ENCODE measurements at places on chromosomes 7 and 10.
A peak's percentile ranks its signal among the peaks of the same experiment; 100 is the strongest.

- DNase-seq = no peak
Observed at GRCh38 chr7:67976490-67976889, 979.9 kb downstream of the TYW1 start.

GRCh38 chr7:69476416-69476815, 121.9 kb upstream of the AUTS2 start:
- DNase-seq = no peak

DNA sequence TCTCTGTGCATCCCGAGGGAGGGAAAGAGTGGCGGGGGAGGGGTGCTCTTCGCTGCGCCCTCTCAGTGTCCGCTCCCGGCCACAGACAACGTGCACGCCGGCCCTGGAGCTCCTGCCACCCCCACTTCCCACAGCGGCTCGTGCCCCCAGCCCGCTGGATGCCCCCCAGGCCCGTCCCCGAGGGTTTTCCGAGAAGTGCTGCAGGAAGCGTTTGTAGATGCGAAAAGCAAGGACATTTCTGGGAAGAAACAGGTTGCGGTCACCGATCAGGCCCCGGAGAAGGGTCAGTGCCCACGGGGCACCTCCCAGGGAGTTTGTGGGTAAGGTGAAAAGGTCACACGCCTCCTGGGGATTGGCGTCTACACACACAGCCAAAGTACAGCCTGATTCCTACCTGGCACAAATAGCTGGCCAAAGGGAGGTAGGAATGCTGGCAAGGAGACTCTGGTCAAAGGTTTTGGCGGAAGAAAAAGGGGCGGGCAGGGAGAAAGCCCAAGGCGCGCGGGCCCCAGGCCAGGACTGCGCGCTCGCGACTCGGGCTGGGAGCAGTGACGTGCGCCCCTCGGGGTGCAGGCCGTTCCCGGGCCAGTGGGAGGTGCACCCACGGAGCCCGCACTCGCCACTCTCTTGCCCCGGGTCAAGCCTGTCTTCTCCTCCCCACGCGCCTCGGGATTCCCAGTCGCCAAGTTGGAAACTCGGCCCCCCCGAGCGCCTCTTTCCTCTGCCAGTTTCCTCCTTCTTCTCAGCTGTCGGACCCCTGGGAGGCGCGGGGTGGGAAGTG, 1.5 kb upstream of the NRP1 start:
- DNase-seq = peak; percentile 49

- DNase-seq = no peak
Observed at GRCh38 chr10:122882766-122883165, 3.4 kb upstream of the FAM24B start.

DNA sequence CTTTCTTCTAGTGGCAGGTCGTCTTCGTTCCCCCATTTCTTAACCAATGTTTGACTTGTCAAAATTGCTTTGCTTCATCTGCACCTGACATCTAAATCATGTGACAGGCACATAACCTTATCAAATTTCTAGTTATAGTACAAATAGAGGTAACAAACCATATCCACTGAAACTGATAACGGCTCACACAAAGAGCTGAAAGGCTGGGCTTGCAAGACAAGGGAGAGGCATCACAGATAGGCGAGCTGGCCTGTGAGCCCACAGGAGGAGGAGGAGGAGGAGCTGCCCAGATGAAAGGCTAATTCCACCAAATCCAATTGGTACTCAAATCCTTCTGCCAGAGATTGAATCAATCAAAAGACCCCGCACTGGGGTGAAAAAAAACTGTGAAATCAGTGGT, 80.2 kb upstream of the NEBL start:
- DNase-seq = no peak

All from KBM-7 (cell line).